ENCODE measurements at places on chromosomes 2 and 18.

- no peak for DNase-seq
These were observed 103.6 kb downstream of the LRRTM4 start for GRCh38 chr2:77418537-77418936.

DNA sequence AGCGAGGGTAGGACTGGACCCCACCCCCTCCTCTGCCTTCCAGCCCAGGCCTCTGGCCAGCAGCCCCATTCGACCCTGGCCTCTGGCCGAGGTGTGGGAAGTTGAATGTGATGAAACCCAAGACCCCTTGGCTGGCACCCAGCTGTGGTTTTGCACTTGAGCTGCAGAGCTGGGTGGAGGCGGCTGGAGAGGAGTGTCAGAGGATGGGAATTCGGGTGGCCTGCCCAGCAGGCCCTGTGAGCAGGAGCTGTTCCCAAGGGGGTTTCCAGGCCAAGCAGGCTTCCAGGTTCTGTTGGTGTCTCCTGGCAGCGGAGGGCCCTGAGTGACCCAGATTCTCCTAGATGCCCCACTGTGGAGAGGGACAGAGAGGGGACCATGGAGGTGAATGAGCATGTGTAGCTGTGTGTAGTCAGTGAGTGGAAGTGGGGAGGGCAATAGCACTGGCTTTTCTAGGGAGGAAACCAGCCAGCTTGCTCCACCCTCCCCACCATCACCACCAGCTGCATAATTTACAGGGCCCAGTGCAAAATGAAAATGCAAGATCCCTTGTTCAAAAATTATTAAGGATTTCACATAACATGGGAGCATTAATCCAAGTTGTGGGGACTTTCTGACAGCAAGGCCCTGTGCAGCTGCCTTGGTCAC is 172.2 kb upstream of the HAAO start:
- no peak for DNase-seq

- no peak for DNase-seq
These were observed 59.6 kb upstream of the PSME4 start for GRCh38 chr2:54030396-54030741.

DNA sequence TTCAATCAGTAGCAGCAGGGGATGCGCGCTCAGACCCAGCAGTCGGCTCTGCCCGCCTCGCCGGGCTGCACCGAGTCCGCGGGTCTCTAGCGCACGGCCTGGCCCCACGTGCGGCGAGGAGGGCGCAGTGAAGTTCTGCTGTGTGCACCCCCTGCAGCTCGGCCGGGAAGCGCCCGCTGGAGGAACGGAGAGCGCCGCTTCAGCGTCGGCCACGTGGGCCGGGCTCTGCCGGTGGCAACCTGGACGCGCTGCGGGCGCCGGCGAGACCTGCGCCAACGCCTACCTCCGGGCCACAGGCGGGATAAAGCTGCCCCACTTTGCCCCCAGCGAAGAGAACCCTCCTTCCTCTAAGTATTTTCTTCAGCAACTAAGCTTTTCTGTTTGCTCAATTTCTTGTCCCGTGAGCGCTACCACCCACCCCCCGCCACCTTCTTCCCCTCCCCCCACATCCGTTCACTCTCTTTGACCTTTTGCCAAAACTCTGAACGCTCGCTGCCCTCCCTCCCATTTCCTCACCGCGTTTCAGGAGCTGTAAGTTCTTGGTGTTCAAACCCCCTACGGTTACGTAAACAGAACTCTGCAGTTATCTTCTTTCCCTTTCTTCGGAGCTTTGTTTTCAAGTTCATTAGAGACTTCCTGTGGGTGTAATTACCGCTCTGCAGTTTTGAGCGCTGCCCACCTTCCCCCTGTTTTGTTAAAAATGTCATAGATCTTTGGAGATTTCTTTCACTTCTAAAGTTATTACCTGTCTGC is 42.6 kb upstream of the EDAR start:
- DNase-seq = peak; percentile 18

GRCh38 chr2:169727065-169727464 is 6.6 kb upstream of the KLHL23 start:
- no peak for DNase-seq

- DNase-seq = no peak
These were observed 208.1 kb upstream of the RND3 start for GRCh38 chr2:150695451-150696135.

DNA sequence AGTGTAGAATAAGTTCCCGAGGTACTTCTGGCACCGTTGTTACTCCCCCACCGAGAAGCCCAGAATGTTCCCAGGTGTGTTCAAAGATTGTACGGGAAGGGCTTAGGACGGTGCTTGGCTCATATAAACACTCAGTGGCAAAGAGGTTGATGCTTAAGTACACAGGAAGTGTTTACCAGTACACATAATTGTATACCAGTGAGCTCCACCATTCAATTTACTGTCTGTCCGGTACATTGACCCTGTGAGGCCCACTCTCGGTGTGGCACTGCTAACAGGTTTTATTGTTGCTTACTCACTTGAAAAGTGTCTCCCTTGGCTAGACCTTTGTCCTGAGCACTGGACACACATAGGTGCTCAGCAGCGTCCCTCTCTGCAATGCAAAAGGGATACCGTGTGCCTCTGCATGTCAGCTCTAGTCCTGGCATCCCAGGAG is 191.0 kb downstream of the NEDD4L start:
- no peak for DNase-seq

DNA sequence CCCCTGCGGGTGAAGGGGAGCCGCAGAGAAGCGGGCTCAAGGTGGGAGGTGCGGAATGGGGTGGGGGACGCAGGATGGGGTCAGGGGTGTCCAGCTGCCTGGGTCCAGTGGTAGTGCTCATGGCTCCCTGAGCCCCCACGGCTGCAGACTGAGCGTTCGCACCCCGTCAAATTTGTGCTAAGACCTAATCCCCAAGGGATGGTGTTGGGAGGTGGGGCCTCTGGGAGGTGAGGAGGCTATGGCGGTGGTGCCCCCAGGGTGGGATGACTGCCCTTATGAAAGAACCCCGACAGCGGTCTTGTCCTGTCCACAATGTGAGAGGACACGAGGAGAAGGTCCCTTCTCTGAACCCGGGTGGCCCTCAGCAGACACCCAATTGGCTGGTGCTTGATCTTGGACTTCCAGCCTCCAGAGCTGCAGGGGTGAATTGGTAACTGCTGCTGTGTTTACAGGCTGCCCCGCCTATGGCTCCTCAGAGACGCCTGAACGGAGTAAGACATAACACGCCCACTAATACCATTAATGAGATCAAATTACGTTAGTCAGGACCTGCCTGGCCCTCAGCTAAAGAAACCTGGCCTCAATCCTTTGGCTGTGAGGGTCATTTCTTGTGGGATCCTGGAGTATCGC is 42.6 kb downstream of the PXDN start:
- DNase-seq = no peak

- no peak for DNase-seq
These were observed 41.2 kb upstream of the HS6ST1 start for GRCh38 chr2:128359841-128360240.

DNA sequence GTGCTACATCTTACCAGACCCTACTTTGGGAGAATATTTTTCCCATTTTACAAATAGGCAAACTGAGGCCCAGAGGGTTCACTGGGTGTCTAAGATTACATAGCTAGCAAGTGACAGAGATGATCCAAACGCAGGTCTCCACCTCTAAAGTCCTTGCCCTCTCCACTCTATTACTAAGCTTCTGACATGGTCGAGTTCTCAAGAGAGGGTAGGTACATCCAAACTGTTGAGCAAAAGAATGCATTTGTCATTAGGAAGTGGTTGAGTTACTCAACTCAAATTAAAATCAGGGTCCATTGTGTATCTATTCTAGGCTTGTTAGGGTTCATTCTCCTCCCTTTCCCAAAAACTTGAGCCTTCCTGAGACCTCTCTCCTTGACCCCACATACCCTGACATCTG is 680.6 kb upstream of the FANCL start:
- DNase-seq = no peak

- DNase-seq = no peak
These were observed 201.6 kb downstream of the ALPK2 start for GRCh38 chr18:58427321-58427720.

DNA sequence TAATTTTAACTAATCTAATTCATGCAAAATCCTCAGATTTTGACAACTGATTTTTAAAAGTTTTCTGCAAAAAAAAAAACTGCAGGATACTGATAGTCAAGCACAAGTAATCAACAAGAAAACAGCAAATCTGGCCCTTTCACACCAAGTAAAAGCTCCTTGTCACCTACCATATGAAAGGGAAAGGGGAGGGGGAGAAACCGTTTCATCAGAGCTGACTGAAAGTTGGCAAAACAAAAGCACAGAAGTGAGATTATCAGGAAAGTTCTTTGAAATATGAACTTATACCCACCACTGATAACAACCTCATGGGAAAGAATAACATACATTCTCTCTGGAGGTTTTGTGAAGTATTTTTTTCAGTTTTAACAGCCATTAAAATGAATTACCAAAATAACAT is 38.7 kb downstream of the ZNF521 start:
- DNase-seq = no peak

GRCh38 chr2:231052494-231053451 is 3.9 kb upstream of the PSMD1 start:
- DNase-seq = peak; percentile 79

- DNase-seq = no peak
These were observed 188.7 kb upstream of the ZEB2 start for GRCh38 chr2:144708626-144709025.

DNA sequence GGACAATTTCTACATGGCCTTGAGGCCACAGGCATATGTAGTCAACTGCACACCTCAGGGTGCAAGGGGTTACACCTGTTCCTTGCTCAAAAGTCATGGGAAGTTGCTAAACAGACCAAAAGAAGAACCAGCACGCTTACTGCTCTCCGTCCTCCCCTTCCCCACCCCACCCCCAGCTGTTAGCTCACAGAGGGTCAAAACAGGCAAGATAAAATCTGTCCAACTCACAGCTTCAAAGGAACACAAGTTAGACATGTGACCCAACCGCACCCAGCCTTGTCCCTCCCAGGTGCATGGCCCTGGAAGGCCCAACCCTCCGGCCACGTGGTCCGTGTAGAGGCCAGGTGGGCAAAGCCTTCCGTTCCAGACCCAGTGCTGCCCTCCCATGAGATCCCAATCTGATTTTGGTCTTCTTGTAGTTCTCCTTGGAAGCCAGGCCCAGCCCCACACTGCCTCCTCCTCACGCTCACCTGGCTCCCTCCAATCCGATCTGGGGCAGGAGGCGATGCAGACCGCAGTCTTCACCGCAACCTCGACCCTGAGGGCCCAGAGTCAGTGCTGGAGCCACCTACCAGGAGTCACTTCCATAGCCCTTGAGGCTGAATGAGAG is 14.5 kb upstream of the ASPRV1 start:
- no peak for DNase-seq

DNA sequence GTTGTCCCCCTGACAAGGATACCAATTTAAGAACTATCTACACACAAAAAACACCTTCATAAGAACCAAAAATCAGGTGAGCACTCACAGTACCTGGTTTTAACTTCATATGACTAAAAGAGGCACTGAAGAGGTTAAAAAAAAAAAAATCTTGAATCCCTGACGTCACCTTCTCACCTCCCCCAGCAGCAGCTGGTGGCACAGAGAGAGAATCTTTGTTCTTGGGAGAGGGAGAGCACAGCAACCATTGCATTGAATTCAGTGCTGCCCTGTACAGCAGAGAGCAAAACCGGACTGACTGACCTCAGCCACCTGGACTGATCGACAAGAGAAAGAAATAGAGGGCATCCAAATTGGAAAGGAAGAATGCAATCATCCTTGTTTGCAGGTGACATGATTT is 566.0 kb downstream of the TMX3 start:
- no peak for DNase-seq

DNA sequence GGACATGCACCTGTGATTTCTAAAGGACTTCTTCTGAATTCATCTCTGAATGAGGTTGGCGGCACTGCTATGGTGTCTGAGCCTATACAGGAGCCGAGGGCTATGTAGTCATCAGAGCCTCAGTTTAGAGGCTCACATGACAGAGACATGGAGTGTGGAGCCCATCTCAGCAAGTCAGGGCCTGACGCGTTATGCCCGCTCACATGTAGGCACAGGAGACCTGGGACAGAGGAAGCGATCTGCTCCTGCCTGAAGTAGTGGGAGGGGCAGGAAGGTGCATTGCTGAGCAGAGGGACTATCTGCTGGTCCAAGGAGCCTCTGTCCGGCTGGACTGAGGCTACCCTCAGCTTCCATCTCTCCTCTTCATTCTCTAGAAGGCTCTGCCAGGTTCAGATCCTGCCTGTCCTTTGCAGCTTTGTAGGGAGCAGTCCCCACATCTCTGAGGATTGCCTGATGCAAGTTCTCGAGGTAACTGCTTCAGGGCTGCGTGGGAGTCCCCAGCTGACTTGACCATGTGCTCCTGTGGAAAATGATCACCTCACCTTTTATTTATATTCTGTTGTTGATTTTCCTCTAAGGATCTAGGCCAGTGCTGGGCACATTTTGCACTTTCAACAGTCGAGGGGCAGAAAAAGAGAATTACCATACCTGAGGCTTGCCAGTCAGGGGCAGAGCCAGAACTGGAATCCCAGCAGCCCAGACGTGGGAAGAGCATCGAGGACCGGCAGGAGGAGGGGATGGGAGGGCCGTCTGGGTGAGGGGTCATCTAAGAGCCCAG is 16.6 kb downstream of the KLHL29 start:
- DNase-seq = no peak

DNA sequence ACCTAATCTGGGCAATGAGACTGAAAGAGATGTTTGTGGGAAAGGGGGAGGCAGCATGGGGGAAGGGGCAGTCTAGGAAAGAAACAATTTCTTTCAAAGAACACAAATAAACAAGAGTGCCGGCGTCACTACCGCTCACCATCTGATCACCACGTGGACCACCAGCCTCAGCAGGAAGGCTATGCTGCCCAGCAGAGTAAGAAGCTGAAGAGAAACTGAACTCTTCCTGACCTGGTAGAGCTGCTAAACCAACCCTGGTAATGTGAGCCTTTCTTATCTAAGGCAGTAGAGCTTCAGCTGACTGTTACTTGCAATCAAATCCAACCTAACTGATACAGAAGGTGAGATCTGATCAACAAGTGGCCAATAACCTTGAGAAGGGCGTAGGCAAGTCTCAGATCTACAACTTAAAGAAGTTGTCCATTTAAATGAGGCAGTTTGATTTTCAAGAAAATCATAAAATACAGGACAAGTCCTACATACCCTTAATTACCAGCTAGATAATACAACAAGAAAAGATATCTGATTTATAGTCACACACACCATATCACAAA is 44.2 kb upstream of the SPTBN1 start:
- DNase-seq = no peak

DNA sequence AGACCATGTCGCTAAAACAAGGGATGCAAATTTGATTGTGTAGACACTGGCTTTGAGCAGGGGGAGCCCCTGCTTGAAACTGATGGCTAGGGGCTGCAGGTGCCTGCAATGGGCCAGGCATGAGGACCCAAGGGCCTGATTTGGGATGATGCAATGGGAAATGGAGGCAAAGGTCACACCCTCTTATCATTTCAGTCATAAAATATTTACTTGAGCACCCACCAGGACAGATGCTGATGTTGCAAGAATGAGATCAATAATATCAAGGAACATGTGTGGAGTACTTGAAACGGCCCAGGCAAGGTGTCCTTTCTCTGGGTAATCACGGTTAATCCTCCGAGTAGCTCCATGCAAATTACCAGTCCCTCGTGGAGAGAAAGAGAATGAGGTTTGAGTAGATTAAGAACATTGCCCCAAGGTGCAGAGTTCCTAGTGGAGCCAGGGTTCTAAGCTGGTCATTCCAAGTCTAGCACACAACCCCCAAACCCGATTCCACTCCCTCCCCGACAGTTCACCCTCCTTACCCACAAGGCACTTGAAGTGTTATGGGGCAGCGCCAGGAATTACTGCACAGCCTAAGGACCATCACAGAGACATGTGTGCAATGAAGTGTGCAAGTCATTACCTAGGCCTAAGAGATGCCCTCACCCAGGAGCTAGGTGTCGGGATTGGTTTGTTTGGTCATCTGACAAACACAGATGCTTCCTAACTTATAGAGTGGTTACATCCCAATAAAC is 14.0 kb upstream of the TMBIM1 start:
- DNase-seq = no peak

- no peak for DNase-seq
These were observed 18.8 kb downstream of the TMEM127 start for GRCh38 chr2:96247009-96247408.
